ENCODE measurements at places on chromosomes 12 and 14.

GRCh38 chr12:7060353-7060954, at the start of gene C1S:
Gene C1S (plus strand): TSS chr12:7060718. CDS start chr12:7061913, 1,195 bp downstream.
- DNase-seq = no peak

GRCh38 chr14:35346738-35347322, 54.6 kb downstream of the PSMA6 start:
- DNase-seq = no peak

- DNase-seq = no peak
These were observed 39.4 kb downstream of the IFNG-AS1 start for GRCh38 chr12:68028647-68029046.

DNA sequence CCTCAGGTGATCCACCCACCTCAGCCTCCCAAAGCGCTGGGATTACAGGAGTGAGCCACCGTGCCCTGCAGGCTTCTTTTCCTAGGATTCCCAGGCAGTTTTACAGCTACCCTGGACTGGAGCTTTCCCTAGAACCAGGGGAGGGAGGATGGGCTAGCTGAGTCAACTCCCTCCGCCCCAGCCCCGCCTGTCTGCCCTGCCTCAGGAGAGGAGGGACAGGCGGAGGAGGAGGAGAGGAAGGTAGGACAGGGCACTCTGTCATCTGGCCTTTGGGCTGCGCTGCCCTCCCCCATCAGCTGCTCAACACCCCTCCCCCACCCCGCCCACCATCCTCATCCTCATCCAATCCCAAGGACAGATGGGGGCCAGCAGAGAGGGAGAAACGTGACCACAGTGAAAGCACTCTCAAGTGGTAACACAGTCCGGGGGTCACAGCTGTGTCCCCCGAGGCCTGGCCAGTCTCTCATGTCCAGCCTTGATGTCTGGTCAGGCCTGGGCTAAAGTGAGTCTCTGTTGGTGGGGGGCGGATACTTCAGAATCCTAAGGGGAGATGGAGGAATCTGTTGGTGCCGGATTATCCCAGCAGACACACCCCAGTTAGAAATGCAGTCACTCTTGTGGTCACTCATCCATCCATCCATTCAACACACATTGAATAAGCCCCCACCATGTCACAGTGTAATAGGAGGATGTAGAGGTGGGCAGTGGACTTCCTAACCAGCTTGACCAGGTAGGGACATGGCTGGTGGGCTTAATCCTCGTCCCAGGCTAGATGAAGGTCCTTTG, 12.3 kb downstream of the FIGNL2 start:
- no peak for DNase-seq

DNA sequence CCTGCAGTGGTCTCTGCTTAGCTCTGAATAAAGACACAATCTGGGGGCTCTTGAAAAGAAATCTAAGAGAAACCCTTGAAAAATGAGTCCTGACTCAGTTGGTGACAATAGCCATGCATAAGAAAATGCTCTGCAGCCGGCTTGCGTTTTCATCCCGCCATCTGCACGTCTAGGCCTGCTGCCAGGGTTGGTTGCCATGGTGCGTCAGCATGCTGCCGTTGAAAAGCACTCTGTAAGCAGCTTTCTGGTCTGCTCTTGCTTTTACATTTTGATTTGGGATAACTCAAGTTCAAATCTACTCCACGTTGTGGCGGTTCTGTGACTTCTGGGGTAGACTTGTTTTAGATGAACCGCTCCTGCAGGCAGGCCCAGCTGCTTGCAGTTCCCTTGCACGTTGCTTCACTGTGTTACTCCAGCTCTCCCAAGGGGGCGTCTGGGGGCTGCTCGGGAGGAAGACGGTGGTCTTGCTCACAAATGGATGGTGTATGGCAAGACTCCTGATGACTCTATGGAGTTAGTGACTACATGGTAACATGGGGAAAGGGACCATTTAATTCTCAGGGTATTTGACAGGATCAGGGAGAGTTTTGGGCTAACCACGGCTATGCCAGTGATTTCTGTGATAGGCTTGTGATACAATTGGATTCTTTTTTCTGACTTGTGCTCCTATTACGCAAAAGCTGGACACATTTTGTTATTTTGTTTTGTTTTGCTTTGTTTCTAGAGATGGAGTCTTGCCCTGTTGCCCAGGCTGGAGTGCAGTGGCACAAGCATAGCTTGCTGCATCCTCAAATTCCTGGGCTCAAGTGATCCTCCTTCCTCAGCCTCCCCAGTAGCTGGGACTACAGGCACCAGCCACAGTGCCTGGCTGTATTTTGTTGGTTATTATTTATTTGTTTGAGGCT, 15.8 kb downstream of the WNT5B start:
- DNase-seq = no peak

DNA sequence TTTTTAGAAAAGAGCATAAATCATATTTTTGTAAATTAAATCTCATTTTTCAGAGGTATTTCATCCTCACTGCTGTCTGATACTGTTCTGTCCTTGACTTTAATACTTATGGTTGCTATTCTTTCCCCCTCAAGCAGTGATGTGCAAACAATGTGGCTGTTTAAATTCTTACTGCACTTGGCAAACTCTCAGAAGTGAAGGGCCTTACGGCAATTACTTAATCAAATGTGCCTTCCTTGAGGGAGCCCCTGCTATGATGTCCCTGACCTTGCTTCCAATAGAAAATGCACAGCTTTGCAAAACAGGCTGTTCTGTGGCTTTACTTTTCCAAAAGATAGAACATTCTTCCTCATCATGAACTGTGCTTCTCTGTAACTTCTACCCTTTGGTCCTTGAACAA, 35.2 kb downstream of the UBE3B start:
- DNase-seq = no peak

DNA sequence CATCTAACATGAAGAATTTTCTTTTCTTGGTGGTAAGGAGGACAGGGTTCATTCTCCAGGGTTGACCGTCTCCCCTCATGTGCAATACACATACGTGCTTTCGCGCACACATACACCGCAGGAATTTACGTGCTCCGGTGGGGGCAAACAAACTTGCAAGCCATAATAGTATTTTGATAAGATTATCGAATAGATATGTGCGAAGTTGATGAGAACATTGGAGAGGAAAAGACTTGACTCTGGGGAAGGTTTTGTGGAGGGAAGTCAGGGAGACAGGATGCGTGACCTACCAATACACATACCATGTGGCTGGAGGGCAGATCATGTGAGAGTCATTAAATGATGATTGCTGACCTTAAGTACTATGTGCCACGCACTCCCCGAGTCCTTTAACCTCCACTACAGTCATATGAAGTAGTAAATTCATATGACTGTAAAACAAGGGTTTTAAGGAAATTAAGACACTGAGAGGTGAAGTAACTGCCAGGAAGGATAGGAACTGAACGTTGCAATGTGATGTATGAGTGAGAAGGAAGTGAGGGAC, 921 bp downstream of the RAD51B start:
- no peak for DNase-seq

DNA sequence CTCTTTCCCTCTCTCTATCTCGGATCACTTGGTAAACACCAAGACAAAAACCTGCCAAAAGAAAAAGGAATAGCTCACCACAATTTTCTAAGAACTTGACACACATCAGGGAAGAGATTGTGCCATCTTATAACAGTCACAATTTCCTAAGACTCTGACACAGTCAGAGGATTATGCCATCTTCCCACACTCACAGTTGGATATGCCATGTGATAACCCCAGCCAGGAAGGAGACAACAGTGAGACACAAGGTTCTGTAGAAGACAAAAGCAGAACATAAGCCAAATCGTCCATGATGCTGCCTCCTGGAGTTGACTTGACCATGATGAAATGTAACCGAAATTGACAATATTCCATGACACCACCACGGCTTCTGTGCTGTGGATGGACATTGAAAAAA, 2.8 kb upstream of the CLEC9A start:
- DNase-seq = no peak

DNA sequence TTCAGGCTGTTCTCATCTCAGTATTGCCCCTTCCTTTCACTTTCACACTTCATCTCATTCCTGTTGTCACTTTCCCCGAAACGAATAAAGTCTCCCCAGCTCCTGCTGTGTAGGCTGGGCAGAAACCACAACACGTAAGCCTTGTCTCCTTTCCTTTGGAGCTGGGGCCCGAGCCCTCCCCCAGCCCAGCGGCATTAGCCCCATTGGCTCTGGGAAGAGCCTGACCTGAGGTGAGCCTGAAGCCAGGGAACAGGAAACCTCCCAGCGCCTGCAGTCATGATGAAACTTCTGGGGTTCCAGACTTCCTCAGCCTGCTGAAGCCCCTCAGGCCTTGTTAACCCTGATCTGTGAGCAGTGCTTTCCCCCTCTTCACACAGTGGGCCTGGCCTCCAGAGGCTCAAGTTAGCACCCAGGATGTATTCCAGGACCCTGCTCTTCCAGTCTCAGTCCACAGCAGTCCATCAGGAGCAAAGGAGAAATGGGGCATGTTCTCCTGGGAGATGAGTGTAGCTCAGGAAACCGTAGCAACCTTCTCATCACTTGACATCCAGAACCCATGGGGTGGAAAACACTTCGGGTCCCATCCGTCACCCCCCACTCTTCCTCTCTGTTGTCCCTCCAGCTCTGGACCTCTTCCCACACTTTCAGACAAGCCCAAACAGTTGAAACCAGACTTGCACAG, 21.8 kb downstream of the VASH1 start:
- DNase-seq = no peak

DNA sequence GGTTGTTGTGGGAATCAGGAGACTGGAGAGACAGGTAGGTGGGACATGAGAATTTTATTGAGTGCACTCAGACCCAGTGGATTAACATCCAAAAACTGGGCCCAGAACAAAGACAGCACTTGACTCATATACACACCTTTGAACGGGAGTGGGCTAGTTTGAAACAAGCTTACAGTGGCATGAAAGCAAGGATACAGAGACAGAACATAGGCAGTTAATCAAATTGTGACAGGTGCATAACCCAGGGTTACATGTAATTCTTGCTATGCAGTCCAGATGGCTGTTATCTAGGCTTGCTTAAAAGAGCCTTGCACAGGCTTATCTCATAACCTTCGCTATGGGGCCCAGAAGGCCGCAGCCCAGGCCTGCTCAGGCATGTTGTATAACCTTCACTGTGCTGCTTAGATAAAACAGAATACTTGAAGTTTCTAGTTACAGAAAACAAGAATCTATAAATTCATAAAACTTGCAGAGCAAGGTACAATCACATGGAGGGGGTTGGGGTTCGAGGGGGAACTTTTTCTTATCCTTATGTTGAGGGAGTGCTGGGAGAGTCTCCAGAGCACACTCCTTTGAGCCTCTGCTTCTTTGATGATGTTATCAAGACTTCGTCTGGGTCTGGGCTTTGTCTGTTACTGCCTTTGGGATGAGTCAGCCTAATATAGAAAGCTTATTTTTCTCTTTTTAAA, 81.7 kb downstream of the TNFAIP2 start:
- DNase-seq = no peak

GRCh38 chr14:51750542-51750941, 98.8 kb downstream of the FRMD6 start:
- DNase-seq = no peak

GRCh38 chr12:2333491-2334195, 280.9 kb downstream of the CACNA1C start:
- no peak for DNase-seq

DNA sequence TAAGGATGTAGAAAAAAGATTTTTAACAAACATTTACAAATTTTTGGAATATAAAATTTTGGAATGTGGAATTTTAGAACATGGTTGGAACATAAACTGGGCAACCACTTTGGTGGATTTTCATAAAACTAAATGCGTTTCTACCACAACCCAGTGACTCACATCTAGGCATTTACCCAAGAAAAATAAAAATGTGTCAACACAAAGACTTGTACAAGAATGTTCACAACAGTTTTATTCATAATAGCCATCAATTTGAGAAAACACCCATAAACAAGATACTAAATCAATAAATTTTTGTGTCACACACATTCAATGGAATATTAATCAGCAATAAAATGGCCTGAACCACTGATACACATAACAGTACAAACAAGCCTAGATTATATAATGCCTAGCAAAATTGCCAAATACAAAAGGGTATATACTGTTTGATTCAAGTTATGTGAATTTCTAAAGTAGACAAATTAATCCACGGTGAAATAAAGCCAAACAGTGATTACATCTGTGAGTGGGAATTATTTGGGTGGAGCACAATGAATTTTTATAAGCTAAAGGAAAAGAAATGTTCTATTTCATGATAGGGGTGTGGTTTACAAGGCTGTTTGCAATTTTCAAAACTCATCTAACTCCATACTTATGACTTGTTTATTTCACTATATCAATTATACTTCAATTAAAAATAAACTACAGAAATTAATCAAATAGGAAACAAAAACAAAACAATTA, 415.2 kb upstream of the OR4E1 start:
- DNase-seq = no peak

DNA sequence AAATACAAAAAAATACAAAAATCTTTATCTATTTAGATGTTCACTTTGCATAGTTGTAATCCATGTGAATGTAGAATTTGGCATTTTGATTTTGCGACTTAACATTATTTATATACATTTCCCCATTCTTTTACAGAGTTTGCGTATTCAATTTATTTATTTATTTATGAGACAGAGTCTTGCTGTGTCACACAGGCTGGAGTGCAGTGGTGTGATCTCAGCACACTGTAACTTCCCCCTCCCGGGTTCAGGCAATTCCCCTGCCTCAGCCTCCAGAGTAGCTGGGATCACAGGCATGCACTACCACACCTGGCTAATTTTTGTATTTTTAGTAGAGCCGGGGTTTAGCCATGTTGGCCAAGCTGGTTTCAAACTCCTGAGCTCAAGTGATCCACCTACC, 25.3 kb upstream of the STRN3 start:
- DNase-seq = no peak

GRCh38 chr14:91041450-91041849, 19.0 kb downstream of the RPS6KA5 start:
- no peak for DNase-seq

- no peak for DNase-seq
These were observed 27.4 kb upstream of the FLVCR2 start for GRCh38 chr14:75551021-75551420.

GRCh38 chr12:109264943-109265650, 44.0 kb downstream of the FOXN4 start:
- DNase-seq = no peak

- DNase-seq = no peak
These were observed 201.2 kb upstream of the FOXG1 start for GRCh38 chr14:28565345-28565744.

GRCh38 chr12:87667378-87667777, 361.8 kb downstream of the C12orf50 start:
- no peak for DNase-seq

- no peak for DNase-seq
These were observed 7.4 kb downstream of the TCP11L2 start for GRCh38 chr12:106309671-106310505.

- no peak for DNase-seq
These were observed 62.6 kb downstream of the SLC38A4 start for GRCh38 chr12:46763230-46763629.

- no peak for DNase-seq
These were observed 115.5 kb downstream of the DHRS2 start for GRCh38 chr14:23751616-23752015.

DNA sequence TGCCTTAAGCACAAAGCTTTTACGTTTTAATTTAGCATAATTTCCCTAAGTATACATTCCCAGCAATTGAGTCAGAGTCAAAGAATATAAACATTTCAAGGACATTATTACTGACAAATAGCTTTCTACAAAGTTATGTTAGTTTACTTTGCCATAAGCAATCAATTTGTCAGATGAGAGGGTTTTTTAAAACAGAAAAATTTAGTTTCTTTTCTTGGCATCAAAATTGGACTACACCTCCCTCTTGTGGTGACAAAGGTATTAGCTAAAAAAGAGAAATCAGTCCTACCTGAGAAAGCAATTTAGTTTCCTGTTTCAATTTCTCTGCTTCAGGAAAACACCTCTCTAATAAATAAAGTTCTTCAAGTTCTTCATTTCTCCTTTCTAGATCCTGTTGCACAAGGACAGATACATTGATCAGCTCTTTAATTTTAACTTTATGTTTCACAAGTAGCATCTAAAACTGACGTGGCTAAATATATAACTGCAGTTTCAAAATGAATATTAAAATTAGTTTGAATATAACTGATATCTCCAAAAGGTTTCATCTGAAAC, 39.9 kb downstream of the DNAI7 start:
- peak; percentile 10 for DNase-seq

Measured in GM12891 (cell line).